ENCODE measurements at places on chromosomes 7 and 10.

DNA sequence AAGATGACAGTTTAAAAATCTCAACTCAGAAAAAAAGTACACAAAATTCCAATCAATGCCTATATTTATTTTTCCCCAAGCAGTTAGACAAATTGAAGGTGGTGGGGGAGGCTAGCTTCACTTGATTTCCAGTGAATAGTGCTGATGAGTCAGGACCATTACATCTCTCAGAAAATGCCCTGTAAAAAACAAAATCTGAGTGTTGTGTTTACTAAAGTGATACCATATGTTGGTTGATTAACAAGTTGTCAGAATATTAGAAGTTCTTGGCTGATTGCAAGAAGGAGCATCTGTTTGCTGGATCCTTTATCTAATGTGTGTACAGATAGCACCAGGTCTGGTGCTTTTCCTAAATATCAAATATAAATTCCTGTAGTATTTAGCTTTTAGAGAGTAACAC lies 31.3 kb upstream of the KIAA1217 start:
- no peak for DNase-seq

GRCh38 chr10:126012485-126012884 lies 116.1 kb downstream of the FANK1 start:
- no peak for DNase-seq

- peak; percentile 39 for DNase-seq
Observed at GRCh38 chr7:69599286-69599954, 1.1 kb downstream of the AUTS2 start.

DNA sequence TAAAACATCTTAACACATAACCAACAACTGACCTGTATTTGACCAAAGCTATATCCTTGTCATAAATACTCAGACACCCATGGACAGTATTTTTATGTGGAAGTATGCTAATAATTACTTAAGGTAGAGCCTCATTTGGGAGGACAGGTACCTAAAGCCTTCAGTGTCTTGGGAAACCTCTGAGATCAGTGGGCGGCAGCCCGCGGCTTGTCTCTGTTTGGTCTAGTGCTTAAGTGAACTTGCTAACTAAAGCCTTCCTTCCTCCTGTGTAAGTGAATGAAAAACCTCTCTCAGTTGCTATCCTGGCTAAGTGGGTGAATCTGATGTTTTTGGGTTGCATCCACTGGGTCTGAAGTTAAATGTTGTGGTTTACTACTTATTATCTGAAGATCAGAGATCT lies 144.5 kb upstream of the AGR3 start:
- no peak for DNase-seq

DNA sequence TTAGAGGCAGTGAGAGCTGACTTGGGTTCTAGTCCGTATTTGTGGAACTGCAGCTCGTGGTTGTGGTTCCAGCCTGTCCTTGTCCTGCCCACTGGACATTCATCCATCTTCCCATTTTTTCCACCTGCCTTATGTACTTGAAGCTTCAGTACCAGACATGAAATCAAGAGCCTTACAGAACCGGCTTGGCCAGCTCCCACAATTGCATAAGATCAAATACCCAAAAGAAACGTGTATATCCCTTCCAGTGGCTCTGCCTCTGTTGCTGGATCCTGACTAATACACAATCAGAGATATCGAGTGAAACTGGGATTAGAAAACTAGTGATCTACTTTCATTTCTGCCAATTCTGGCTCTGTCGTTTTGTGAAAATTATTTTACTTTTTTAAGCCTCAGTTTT lies 23.8 kb upstream of the LIPA start:
- DNase-seq = no peak

DNA sequence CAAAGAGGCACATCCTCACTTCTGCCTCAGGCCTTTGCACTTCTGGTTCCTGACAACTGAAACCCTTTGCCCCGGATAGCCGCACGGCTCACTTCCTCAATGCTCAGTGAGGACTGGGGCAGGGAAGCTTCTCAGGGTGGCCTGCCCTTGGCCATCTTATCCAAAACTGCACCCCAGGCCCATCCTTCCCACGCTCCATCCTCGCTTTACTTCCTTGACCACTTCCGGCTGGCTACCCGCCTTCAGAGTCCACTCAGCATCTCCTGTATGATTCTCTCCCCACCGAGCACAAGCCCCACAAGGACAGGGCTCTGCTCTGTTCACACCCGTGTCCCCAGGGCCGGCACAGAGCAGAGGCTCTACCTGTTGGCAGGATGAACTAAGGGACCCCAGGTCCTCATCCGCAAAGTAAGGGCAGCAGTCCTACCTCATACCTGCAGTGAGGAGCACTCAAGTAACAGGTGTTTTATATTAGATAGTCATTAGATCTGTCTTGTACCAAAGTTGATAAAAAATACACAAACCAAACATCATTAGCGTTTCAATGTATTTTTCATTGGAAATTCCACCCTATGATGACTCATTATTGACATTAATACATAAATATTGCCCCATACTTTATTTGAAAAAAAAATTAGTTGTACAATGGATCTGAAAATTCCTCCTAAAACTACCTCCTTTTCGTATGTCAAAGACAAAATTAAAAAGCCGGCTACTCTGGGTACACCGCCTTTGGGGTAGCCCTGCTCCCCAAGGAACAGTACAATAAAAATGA lies 35.0 kb downstream of the GNA12 start:
- DNase-seq = no peak

GRCh38 chr10:79266084-79266483 lies 81.2 kb upstream of the PPIF start:
- peak; percentile 41 for DNase-seq

- DNase-seq = no peak
Observed at GRCh38 chr10:77628906-77629730, 8.5 kb downstream of the KCNMA1 start.

DNA sequence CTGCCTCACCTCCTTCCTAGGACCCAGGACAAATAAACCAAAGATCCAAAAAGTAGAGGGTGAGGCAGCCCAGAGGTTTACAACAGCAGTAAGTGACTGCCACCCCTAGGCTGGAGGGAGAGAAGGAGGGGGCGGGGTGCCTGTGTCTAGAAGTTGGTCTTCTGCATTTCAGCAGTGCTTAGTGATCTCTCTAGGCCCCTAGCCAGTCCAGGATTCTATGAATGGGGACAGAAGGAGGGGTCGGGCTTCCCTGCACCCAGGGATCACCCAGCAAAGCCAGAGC lies 62.8 kb upstream of the KDM7A start:
- no peak for DNase-seq

- no peak for DNase-seq
Observed at GRCh38 chr10:107415446-107415845, 250.9 kb upstream of the SORCS1 start.

DNA sequence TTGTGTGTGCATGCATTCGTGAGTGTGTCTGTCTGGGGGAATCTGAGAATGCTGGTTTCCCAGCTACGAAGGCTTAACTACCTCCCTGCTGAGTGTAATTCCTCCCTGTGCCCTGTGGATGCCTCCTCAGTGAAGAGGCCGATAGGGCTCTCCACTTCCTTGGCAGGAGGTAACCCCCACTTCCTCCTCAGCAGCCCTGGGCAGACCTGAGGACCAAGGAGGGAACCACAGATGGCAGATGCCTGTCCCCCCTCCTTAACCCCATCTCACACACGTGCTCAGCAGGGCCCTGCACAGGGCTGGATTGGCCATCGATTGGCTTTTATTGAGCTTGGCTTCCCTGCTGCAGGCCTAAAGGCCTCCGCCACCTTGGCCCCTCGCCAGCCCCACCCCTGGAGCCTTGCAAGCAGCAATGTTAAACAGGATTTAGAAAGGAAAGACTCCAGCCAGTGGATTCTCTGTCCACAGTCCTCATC lies 45.6 kb upstream of the LRRC4 start:
- DNase-seq = peak; percentile 72

- DNase-seq = peak; percentile 66
Observed at GRCh38 chr10:68154211-68154497, 44.9 kb downstream of the MYPN start.

DNA sequence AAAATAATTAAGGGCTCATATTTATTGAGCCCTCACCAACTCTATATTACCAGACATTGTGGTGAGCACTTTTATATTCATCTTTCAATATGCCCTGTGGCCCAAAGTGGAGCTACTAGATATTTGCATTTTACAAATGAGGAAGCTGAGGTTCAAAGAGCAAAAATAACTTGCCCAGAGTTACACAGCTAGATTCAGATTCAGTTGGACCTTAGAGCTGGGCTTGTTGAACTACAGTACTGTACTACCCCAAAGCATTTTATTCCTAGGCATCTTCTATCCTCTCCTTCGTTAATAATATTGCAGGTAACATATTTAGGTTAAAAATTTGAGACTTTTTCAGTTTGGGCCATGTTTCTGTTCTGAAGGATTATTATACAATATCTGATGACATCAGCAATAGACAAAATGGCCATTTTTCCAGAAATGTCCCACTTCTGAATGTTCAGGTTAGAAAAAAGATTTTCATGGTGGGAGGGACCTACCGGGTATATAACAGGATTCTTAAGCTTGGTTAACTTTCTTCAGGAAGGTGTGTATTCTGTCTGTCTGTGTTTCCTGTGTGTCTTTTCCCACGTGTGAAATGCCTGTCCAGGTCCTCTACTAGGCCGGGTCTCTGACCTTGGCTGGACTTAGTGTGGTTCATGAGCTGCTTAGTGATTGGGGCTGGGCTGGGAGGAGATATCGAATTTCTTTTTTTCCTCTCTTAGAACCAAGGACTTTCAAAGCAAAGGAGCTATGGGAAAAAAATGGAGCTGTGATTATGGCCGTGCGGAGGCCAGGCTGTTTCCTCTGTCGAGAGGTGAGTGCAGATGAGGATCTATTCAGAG lies 13.6 kb downstream of the PRXL2A start:
- DNase-seq = no peak

DNA sequence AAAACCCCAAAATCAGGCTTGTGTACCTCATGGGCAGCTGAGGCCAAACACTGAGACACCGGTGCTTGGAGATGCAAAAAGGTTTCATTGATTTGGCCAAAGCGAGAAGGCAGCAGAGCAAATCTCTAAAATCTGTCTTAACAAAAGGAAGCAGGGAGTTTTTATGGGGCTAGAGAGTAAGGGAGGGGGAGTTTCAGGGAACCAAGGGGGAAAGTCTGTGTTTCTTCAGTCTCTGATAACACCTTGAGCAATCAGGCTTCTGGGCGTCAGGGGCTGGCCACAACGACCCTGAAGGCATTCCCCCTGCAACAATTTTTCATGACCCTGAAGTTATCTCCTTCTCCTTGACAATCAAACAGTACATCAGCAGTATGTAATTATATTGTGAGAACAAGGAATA lies 2.7 kb upstream of the ZNF786 start:
- no peak for DNase-seq

DNA sequence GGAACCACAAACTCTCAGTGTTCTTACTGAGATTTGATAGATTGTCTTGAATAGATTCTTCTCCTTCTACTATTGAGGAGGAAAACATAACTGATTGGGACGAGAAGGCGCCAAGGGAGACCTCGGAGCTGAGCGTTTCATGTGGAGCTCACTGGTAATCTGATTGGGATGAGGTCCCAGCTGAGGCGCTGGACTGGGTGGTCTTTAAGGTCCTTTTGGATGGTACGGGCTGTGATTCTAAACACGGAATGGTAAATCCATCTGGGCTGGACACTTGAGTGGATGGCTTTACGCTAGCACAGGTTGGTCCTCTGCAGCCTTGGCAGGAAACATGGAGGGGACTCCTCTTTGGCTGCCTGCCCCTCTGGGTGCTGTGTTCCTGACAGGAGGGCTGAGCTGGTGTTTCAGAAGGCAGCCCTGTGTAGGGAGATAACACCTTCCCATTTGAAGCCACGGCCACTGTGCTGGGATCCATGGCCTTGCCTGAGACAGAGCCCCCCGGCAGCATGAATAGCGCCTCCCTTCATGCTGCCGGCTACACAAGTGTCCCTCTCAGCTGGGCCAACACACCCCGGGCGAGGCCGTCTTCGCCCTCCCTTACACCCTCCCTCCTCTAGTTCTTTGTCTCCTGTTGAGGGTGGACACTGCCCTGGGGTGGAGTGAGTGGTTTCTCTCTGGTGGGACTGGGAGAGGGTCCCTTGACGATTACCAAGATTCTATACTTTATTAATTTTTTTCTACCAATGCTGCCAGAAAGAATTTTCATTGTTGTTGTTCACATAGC lies 203.2 kb upstream of the SHH start:
- no peak for DNase-seq

- no peak for DNase-seq
Observed at GRCh38 chr7:767580-767940, 40.5 kb upstream of the PRKAR1B start.

GRCh38 chr10:62541811-62542210 lies 167.6 kb downstream of the ZNF365 start:
- DNase-seq = peak; percentile 28

DNA sequence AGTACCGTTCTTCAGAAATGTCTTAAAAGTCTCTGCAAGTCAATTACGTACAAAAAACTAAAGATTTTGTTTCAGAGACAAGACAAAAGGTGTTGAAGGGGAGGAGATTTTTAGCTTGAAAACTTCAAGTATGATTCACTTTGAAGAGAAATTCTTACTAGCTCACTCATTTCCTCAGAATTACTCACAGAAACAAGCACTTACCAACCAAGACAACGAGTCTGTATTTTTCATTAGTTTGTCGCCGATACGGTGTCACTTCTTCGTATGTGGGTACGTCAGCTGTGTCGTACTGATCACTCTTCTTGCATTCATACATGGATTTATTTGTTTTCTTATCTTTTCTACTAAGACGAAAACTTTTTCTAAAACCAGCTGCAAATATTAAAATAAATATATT lies 90.6 kb upstream of the ODAD2 start:
- no peak for DNase-seq

GRCh38 chr10:6445671-6446316 lies 134.3 kb downstream of the PRKCQ start:
- peak; percentile 66 for DNase-seq

DNA sequence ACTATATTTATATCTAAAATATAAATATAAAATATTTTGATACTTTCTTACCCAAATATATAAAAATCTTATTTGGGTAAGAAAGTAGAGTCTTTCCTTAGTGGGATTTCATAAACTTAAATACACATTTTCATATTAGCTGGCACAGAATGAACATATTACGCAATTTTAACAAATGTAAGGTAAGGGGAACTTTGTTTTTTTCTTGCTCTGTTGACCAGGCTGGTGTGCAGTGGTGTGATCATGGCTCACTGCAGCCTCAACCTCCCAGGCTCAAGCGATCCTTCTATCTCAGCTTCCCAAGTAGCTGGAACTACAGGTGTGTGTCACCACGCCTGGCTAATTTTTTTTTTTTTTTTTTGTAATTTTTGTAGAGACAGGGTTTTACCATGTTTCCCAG lies 18.3 kb downstream of the CYP26A1 start:
- no peak for DNase-seq

- peak; percentile 93 for DNase-seq
Observed at GRCh38 chr10:124461642-124462347, at the start of gene LHPP. Gene LHPP, plus strand, starts transcription at chr10:124461823. Its CDS starts 40 bp downstream, at chr10:124461863.

DNA sequence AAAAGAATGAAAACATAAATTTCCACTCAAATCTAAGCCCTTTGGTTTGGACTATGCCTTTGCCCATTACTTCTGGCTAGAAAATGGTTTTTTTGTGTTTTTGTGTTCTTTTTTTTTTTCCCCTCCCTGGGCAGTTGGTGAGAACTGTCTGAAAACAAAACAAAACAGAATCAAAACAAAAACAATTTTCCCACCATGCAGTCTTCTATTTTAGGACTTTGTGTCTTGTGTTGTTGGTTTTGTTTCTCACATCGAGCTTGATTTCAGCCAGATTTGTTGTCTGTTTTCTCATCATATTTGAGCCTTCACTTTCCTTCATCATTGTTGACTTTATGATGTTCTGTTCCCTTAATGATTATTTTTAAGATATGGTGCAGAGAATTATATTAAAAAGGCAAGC lies 206.3 kb downstream of the MACC1 start:
- DNase-seq = no peak

- peak; percentile 58 for DNase-seq
Observed at GRCh38 chr7:69775231-69775771, 177.0 kb downstream of the AUTS2 start.

Measured in left ventricle myocardium superior (tissue), 1 donor.